ENCODE measurements at places on chromosomes 2 and 18. TPM values are rescaled to one million over a fixed set of nuclear protein-coding genes. Genes with fewer than 3 reads are reported as not detected.

GRCh38 chr18:63237881-63238692, 81.5 kb downstream of the BCL2 start:
- DNase-seq = no peak

- no peak for DNase-seq
These were observed 18.0 kb downstream of the DGUOK start for GRCh38 chr2:73944714-73945113.

GRCh38 chr2:222950638-222951285, 89.9 kb downstream of the ACSL3 start:
- DNase-seq = no peak

GRCh38 chr2:147067136-147067535, 777.7 kb upstream of the ACVR2A start:
- no peak for DNase-seq

DNA sequence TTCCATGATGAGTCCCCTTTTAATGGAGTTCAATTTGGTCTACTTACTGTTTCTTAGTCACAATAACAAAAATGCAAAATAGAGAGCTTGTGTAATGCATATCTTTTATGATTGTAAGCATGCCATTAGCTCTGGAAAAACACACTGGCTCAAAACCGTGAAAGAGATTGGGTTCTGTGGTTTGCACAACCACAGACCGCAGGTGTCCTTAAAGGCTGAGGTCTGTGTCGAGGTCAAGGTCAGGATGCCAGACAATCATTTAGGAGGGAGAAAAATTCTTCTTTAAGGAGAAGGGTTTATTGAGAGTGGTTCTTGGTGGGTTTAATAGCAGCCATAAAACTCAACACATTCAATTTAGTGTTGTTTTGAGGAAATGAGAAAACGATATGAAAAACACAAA, 487.2 kb downstream of the GALR1 start:
- no peak for DNase-seq

DNA sequence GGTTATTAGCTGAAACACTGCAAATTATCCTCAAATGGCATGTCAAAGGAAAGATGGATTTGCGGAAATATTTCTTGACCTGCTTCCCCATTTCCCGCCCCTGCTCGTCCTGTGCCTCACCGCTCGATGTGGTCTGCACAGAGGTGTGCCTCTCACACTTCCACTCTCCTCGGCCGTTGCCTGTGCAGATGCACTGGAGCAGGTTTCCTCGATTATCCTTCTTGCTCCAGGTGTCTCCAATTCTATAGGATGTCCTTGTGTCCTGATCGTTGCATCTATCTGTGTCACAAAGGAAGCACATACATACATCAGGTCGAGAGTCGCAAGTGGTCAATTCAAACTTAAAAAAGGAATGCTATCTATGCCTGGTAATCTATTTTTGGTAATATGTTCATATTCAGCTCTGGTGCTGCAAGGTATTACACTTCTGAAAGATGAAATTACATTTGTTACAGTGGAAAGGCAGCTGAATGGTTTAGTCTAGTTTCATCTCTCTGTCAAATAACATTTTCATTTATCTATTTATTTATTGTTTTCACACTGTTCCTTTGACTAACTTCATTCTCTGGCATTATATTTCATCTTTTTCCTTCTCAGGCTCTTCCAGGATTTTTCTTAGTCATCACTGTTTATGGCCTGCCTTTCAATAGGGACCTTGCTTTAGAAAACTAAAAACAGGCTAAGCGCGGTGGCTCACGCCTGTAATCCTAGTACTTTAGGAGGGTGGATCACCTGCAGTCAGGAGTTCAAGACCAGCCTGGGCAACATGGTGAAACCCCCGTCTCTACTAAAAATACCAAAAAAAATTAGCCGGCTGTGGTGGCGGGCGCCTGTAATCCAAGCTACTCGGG, 7.6 kb downstream of the FN1 start:
- DNase-seq = no peak

DNA sequence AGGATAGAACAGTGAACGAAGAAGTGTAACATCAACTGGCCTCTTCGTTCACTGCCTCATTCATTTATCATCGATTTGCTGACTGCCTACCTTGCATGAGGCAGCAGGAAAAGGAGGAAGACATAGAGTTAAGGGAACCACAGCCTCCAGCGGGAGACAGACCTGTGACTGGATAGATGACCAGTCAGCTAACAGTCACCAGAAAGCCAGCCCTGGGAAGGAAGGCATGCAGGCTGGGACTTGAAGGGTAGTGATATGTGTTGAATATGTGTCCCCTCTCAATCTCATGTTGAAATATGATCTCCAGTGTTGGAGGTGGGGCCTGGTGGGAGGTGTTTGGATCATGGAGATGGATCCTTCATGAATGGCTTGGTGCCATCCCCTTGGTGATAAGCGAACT, 58.3 kb downstream of the CTIF start:
- no peak for DNase-seq

GRCh38 chr2:144654523-144654922, 134.6 kb upstream of the ZEB2 start:
- DNase-seq = no peak

- DNase-seq = no peak
These were observed 144.7 kb downstream of the COPS8 start for GRCh38 chr2:237230355-237230754.

DNA sequence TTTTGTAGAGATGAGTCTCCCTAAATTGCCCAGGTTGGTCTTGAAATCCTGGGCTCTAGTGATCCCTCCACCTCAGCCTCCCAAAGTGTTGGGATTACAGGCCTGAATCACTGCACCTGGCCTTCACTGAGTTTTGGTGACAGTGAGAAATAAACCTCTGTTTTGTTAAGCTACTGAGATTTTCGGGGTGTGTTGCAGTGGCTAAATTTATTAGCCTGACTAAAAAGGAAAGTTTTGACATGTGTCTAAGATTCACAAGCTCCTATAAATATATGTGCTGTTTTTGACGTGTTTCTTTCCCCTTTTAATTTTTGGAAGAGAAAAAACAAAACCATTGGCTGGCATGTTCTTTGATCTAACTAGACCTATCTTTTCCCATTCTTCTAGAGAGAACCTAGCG, 190.5 kb upstream of the MC4R start:
- no peak for DNase-seq

DNA sequence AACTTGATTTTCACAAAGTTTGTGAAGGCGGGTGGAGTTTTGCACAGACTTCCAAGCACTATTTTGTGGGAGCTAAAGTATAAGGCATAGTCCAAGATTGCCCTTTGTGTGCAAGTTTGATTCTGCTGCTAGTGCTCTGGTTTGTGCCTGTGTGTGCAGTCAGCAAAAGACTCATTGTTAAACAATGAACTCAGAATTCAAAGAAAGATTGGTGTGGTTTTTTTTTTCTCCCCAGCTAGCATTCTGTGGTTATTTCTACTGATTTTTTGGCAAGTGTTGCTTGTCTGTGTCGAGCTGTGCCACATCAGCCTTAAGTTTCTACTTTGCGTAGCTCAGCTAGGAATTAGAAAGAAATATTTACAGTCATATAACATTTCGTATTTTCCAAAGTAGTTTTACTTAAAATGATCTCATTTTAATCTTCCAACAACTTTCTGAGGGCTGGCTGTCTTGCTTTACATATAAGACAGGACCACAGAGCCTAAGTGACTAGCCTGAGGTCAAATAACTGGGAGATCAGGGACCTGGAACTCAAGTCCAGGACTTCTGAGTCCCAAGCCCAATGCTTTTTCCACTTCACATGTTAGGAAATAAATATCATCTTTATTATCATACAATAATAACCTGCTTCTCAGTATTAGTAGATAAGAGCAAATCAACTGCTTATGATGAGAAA, 69.8 kb downstream of the BABAM2 start:
- no peak for DNase-seq

GRCh38 chr2:239148495-239149200, 252.2 kb downstream of the HDAC4 start:
- DNase-seq = no peak

GRCh38 chr2:102226612-102227391, 40.0 kb downstream of the IL1RL2 start:
- DNase-seq = no peak

- no peak for DNase-seq
These were observed 26.9 kb upstream of the ALKAL2 start for GRCh38 chr2:314561-315336.

GRCh38 chr2:62501794-62502500, 4.0 kb downstream of the TMEM17 start:
- no peak for DNase-seq

DNA sequence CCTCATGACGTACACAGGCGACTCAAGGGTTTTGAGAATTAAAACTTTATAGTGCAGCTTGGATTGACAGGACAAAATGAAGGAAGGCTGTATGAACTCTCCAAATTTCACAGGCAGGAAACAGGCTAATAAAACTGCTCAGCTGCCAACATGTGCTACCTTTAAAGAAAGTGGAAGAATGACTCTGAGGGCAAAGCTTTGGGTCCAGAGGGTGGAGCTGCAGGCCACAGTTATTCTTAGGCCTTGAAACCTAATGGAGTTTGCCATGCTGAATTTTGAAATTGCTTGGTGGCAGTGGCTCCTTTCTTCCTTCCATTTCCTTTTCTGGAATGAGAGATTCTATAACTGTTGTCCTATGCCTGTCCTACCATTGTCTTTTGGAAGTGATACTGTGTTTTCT, 34.8 kb downstream of the HAT1 start:
- no peak for DNase-seq

DNA sequence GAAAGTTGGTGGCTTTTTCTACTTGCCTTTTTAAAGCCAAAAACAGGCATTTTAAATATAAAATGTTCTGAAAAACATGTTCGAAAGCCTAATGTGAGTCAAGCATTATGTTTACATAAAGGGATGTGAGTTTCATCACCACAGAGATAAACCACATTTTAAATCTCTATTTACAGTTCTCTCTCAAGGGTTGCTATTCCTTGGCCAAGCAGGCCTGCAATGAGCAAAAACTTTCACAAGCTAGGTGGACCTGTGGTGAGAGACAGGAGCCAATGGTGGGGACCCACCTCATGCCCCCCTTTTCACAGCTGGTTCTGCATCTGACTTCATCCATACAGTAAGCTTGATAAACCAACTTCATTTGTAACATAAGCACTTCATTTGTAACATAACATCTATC, 65.1 kb downstream of the CUL3 start:
- peak; percentile 86 for DNase-seq

- no peak for DNase-seq
These were observed 19.2 kb upstream of the NCKAP1 start for GRCh38 chr2:183057333-183057985.

DNA sequence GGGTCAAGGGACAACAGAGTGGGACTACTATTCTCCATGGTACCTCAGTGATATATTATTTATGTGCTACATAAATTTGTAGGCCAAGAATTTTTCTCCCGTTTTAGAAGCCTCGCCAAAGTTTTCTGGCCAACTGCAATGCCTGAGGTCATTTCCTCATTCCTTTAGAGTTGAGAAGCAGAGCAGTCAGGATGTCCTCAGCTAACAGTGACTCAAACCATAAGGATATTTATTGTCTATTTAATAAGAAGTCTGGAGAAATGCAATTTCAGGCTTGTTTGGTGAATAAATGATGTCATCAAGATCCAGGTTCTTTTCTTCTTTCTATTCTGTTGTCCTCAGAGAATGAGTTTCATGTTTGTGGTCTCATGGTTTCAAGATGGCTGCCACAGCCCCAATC, 91.0 kb downstream of the ADCYAP1 start:
- no peak for DNase-seq

DNA sequence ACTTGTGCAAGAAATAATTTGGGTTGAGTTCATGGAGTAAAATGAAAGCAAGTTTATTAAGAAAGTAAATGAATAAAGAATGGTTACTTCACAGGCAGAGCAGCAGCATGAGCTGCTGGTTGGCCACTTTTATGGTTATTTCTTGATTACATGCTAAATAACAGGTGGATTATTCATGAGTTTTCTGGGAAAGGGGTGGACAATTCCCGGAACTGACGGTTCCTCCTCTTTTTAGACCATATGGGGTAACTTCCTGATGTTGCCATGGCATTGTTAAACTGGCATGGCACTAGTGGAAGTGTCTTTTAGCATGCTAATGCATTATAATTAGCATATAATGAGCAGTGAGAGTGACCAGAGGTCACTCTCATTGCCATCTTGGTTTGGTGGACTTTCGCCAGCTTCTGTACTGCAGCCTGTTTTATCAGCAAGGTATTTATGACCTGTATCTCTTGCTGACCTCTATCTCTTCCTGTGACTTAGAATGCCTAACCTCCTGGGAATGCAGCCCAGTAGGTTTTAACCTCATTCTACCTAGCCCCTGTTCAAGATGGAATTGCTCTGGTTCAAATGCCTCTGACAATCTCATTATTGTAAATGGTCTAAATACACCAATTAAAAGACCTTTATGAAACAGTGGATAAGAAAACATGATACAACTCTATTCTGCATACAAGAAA, 114.1 kb upstream of the FIGN start:
- DNase-seq = no peak

- DNase-seq = no peak
These were observed 8.9 kb downstream of the TNS1 start for GRCh38 chr2:217993817-217994463.

- DNase-seq = no peak
These were observed 170.2 kb downstream of the ARL4C start for GRCh38 chr2:234326694-234327093.

DNA sequence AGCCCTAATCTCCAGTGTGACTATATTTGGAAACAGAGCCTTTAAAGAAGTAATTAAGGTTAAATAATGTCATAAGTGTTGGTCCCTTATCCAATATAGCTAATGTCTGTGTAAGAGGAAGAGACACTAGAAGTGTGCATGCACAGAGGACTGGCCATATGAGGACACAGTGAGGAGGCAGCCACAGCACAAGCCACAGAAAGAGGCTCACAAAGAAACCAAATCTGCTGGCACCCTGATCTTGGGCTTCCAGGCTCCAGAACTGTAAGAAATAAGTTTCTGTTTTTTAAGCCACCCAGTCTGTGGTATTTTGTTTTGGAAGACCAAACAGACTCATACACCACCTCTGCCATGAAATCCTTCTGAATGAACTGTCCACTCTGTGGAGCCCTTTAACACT, 186.4 kb upstream of the SLC39A10 start:
- DNase-seq = no peak

XIRP2 gene
- polyA plus RNA-seq = not detected

SGPP2 gene
- 5.3 TPM for polyA plus RNA-seq

PROC gene
- not detected for polyA plus RNA-seq

DYSF gene
- polyA plus RNA-seq = not detected

PFN4 gene
- polyA plus RNA-seq = 2.1 TPM

MRO gene
- polyA plus RNA-seq = not detected

MAL gene
- polyA plus RNA-seq = 2.3 TPM

CCBE1 gene
- polyA plus RNA-seq = not detected

GAL3ST2 gene
- not detected for polyA plus RNA-seq

OXER1 gene
- polyA plus RNA-seq = 5.4 TPM

SIX2 gene
- not detected for polyA plus RNA-seq

SIX3 gene
- 0.07 TPM for polyA plus RNA-seq

KCNF1 gene
- polyA plus RNA-seq = not detected

EVX2 gene
- polyA plus RNA-seq = not detected

CGREF1 gene
- polyA plus RNA-seq = 0.21 TPM
